ENCODE measurements at places on chromosomes 2 and 18. TPM values are rescaled to one million over a fixed set of nuclear protein-coding genes. Genes with fewer than 3 reads are reported as not detected.

The PROM2 gene
- total RNA-seq = 272 TPM

The PARD6G gene
- 122 TPM for total RNA-seq

The TMEM247 gene
- not detected for total RNA-seq

The SP140 gene
- not detected for total RNA-seq

The GAD1 gene
- not detected for total RNA-seq

The SLC5A7 gene
- total RNA-seq = not detected

The CXCR4 gene
- 10.0 TPM for total RNA-seq

The CYRIA gene
- total RNA-seq = 1.9 TPM

The GRP gene
- total RNA-seq = not detected

The KLHL30 gene
- 0.19 TPM for total RNA-seq

The ADGRF3 gene
- 0.06 TPM for total RNA-seq

The USP34 gene
- total RNA-seq = 105 TPM

The OSR1 gene
- 16.2 TPM for total RNA-seq

GRCh38 chr2:188645986-188646385 lies 328.2 kb upstream of the COL3A1 start:
- no peak for DNase-seq

- no peak for DNase-seq
Observed at GRCh38 chr2:10009271-10009810, 34.0 kb upstream of the KLF11 start.

GRCh38 chr2:68416081-68416675 lies 50.9 kb downstream of the FBXO48 start:
- no peak for DNase-seq

GRCh38 chr2:229660391-229660790 lies 54.0 kb downstream of the DNER start:
- DNase-seq = no peak

DNA sequence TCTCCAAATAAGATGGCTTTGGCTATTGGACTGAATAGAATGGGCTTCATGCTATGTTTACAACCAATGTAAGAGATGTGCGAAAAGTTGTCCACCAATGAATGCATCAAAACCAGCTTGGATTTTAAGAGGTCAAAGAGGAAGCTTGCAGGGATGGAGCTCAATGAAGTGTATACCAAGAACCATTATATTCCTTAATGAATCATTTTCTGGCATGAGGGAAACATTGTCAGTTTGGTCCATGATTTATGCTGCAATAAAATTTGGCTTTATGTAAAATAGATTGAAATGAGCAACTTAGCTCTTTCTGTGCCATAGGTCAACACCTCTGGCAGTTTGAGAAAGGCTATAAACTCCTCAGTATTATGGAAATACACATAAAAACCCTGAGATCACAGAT lies 107.3 kb downstream of the SH3BP4 start:
- DNase-seq = no peak

GRCh38 chr2:241344925-241345651 lies 11.0 kb upstream of the FARP2 start:
- DNase-seq = no peak

- no peak for DNase-seq
Observed at GRCh38 chr2:113842919-113843736, 46.8 kb upstream of the ACTR3 start.

DNA sequence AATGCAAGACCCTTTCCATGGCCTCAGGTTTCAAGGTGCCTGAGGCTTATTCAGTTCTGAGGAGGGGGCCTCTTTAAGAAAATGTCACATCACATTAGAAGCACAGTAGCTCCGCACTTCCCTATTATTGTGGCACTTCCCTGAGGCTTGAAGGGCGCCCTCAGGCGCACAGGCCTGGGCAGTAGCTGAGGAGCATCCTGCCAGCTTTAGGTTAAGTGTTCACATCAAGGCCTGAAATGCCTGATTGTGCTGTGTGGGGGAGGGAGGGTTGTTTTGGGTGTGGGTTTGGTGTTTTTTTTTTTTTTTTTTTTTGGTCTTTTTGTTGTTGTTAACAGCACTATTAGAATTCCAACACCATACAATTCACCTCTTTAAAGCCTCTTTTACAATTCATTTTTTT lies 107.9 kb downstream of the CABLES1 start:
- no peak for DNase-seq

- DNase-seq = no peak
Observed at GRCh38 chr2:61328707-61329251, 142.1 kb downstream of the USP34 start.

GRCh38 chr2:12131975-12132374 lies 385.5 kb downstream of the LPIN1 start:
- peak; percentile 18 for DNase-seq

DNA sequence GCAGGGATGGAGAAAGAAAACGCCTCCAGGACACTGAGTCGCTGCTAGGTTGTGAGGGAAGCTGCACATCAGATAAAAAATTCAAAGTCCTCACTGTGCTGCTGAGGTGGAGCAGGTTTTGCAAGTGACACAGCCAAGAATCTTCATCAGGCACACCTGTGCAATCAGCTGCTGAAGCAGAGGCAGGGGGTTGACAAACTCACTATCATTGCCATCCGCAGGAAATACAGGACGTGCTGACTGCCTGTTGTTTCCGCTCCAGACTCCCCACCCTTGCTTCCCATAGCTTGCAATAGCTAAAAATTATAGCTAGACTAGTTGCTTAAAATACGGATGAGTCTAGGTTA lies 147.8 kb upstream of the FHL2 start:
- DNase-seq = peak; percentile 15

GRCh38 chr2:138252587-138252986 lies 249.0 kb upstream of the SPOPL start:
- DNase-seq = no peak

GRCh38 chr2:59787095-59787494 lies 766.4 kb downstream of the BCL11A start:
- no peak for DNase-seq

GRCh38 chr2:220509966-220510365 lies 882.5 kb downstream of the SLC4A3 start:
- no peak for DNase-seq

- no peak for DNase-seq
Observed at GRCh38 chr2:123043458-123043857, 981.6 kb upstream of the CNTNAP5 start.

- DNase-seq = no peak
Observed at GRCh38 chr2:237734905-237735623, 63.5 kb upstream of the RBM44 start.

GRCh38 chr2:185433824-185434223 lies 304.8 kb upstream of the FSIP2 start:
- DNase-seq = no peak

- no peak for DNase-seq
Observed at GRCh38 chr2:25280051-25280687, 61.6 kb downstream of the DNMT3A start.

DNA sequence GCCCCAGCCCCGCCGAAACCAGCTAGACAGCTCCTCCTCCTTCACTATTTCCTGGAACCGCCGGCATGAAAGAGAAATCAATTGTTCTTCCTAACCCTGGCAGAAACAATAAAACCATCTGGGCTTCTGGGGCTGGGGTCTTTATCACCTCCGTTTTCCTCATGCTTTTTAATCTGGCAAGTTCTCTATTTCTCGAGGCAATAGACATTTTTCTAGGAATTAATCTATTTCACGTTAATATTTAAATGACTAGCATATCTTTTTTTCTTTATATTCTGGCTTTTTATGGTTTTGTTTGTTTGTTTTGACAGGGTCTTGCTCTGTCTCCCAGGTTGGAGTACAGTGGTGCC lies 1.4 kb upstream of the KIF1A start:
- no peak for DNase-seq

DNA sequence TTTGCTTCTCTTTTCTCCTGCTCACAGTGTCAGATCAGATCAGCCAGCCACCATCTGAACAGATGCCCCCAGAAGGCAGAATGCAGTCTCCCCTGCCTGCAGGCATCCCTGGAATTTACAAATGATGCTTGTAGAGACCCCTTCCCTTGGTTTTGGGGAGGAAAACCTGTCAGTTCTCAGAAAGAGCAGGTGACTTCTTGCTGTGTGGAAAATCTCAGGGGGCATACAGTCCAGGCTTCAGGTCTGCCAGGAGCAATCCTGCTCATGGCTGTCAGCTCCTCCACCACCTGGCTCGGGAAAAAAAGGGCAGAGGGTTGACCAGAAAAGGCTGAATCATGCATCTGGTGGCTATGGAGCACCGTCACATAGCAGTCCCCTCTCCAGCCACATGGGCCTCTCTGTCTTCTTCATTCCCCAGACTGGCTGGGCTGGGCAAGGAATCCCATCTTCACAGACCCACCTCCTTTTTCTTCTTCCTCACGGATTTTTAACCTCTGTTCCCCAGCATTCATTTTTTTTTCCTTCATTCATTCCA lies 107.0 kb downstream of the KCNF1 start:
- peak; percentile 46 for DNase-seq

DNA sequence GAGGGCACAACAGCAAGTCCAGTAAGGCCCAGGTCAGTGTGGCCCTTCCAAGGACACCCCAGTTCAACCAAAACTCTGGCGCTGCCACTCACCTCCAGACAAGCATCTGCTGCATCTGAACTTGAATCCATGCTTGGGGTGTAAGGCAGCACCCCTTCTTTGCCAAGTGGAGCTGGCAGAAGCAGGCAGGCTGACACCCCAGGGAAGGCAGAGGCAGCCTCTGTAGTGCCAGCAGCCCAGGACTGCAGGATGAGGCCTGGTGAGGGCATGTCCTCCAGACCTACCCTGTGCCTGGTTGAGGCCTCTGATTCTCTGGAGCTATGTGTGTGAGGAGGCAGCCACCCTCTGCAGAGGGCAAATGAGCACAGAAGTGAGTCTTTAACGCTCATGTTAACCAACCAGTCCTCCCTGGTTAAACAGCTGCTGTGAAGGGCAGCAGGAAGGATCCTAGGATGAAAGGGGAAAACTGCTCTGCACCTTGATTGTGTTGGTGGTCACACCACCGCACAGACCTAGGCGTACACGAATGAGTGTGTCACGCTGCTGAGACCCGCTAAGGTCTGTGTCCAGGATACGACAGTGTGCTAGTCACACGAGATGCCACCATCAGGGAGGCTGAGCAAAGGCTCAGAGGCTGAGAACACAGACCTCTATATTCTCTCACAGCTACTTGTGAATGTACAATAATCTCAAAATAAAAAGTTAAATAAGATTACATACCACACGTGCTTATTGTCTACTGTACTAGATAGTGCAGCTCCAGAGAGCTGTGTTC lies 2.2 kb downstream of the PARD6G start:
- peak; percentile 74 for DNase-seq

- peak; percentile 72 for DNase-seq
Observed at GRCh38 chr2:26898480-26899078, 50.6 kb downstream of the DPYSL5 start.

GRCh38 chr18:8766559-8767293 lies 61.4 kb downstream of the MTCL1 start:
- no peak for DNase-seq

GRCh38 chr2:228507231-228507824 lies 325.8 kb upstream of the SPHKAP start:
- no peak for DNase-seq

DNA sequence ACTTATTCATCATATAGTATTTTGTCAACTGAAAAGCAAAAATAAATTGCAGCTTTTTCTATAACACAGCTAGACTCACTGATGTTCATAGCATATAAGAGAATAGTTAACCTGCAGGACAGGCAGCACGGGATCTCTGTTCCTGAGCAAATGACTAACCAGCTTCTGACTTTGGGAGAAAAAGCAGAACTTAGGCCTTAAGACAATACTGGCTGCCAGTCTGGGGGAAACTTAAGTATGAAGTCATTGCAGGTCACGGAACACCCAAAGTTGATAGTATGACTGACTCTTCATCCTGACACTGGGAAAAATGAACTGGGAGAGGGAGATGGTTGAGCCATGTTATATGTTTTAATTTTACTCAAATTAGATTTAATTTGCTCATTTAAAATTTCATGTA lies 113.0 kb downstream of the DPP4 start:
- no peak for DNase-seq

Data from lower leg skin (tissue), 4 donors.